Activated CD4-positive, alpha-beta T cell treated with anti-CD3 and anti-CD28 coated beads, Interleukin-2, amount 10 ng/mL, durations not matched to agents 7 days and 5 days (primary cell): ENCODE measurements at places on chromosomes 11 and 22. TPM values are rescaled to one million over a fixed set of nuclear protein-coding genes. Genes with fewer than 3 reads are reported as not detected.

DNA sequence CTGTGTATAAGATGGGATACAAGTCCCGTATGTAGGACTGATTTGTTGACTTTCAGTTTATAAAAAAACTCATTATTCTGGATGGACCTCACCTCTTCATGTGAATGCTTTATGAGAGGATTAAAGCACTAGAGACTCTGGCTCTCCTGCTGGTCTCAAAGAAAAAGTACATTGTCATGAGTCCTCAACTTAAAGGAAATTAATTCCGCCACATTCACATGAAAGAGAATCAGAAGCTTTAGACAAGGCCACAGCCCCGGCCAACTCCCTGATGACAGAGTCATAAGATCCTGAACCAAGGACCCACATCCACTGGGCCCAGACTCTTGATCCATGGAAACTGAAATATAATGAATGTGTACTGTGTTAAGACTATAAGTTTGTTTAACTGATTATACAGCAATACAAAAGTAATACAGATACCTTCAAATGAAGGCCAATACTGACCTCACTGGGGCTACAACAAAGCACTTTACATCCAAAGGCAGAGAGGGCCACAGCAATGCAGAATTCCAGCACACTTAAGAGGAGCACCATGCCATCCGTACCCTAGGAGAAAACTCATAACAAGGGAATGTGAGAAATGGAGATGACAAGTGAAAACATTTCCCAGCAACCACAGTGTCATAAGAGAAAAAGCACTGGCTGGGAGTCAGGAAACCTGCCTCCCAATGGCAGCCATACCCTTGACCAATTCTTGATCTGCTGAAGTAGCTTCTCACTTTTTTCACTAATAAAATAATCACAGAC lies 25.4 kb upstream of the MS4A6A start:
- H3K36me3 ChIP-seq = no peaks in the 10 kb centered on the region
- no peak overlapping the region for H3K27ac ChIP-seq
- no peak overlapping the region for H3K4me3 ChIP-seq

DNA sequence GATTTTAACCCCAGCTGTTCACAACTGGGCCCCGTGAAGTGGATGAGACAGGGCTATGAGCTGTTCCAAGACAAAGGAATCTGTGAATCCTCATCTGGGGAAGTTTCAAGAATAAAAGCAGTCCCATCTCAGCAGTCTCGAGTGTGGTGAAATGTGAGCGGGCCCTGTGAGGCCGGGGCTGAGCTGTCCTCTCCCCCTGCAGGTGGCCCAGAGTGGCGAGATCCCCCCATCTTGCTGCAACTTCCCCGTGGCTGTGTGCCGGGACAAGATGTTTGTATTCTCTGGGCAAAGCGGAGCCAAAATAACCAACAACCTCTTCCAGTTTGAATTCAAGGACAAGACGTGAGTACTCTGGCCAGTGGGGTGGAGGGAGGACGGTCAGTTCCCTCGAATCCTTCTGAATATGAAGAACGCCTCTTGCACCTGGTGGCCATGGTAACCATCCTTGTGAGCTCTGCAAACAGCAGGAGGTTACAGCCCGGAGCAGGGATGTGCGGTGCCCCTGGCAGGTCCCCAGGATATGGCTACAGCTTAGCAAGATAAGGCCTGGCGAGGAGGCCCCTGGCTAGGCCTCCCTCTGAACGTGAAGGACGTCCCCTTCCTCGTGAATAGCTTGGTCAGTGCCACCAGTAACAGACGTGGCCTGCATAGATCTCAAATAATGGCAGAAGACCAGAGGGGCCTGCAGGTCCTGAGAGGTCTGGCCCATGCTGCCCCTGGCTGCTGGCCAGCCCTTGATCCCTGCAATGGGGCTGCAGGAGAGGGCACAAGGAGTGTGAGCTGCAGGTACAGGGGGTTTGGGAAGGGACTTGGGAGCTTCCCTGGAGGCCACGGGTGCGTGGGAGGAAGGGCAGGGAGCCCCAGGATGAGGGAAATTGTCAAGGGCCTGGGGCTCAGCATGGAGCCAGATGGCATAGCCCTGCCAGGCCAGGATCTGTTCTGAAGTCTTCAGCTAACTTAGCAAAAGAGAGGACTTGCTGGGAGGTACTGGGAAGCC lies 8.4 kb downstream of the LZTR1 start:
- H3K27me3 ChIP-seq = no peaks in the 10 kb centered on the region
- DNase-seq = no peak
- peaks cover 10% of the 10 kb centered on the region for H3K4me1 ChIP-seq
- no peak overlapping the region for H3K4me3 ChIP-seq
- peaks cover 12% of the 10 kb centered on the region for H3K36me3 ChIP-seq
- H3K27ac ChIP-seq = no peak overlapping the region

- no peaks in the 10 kb centered on the region for H3K36me3 ChIP-seq
- no peak for DNase-seq
- H3K4me1 ChIP-seq = no peaks in the 10 kb centered on the region
- no peak overlapping the region for H3K4me3 ChIP-seq
These were observed 674.1 kb downstream of the OPCML start for GRCh38 chr11:132858223-132858622.

Gene TRIM6
- 0.37 TPM for total RNA-seq

DNA sequence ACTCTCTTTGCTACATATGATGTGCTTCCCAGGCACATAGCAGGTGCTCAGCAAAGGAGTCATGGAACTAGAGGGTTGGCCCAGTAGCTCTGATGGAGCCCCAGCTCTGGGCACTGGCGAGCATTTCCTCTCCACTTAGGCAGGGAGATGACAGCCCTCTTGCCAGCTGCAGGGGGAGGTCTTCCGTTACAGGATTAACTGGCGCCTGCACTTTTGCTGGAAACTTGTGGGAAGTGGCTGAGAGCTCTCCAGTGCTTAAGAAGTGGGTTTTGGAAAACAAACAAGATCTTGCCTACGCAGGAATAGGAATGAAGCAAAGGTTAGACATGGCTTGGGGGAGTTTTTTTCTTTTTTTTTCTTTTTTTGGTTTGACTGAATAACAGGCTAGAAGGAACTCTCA lies 75.5 kb downstream of the MICAL2 start:
- DNase-seq = no peak
- no peak overlapping the region for H3K4me3 ChIP-seq
- peak overlapping the region; percentile 10 for H3K27ac ChIP-seq
- peaks cover 41% of the 10 kb centered on the region for H3K4me1 ChIP-seq
- H3K36me3 ChIP-seq = peaks cover 6% of the 10 kb centered on the region
- no peaks in the 10 kb centered on the region for H3K27me3 ChIP-seq

DNA sequence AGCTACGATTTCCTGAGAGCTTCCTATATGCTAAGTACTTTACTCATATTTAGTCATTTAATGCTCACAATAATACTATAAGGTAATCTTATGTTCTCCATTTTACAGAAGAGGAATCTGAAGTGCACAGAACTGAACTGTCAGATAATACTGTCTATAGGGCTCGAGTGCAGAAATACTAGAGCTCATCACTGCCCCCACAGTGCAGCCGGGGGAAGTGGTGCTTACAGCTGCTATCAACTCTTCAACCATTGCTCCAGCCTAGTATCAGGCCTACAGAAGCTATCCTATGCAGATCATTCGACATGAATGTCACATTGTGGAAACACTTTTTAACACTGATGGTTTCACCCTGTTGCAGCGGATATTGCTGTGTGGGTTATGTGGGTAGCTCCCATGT lies 929.9 kb downstream of the NTM start:
- no peak overlapping the region for H3K4me3 ChIP-seq
- H3K4me1 ChIP-seq = no peaks in the 10 kb centered on the region
- H3K36me3 ChIP-seq = no peaks in the 10 kb centered on the region
- H3K27ac ChIP-seq = no peak overlapping the region
- no peaks in the 10 kb centered on the region for H3K27me3 ChIP-seq

- no peaks in the 10 kb centered on the region for H3K36me3 ChIP-seq
- no peak overlapping the region for H3K27ac ChIP-seq
- peaks cover 15% of the 10 kb centered on the region for H3K4me1 ChIP-seq
- DNase-seq = no peak
- peaks cover 35% of the 10 kb centered on the region for H3K27me3 ChIP-seq
- H3K4me3 ChIP-seq = no peak overlapping the region
These were observed 12.6 kb downstream of the OR5A2 start for GRCh38 chr11:59413646-59414045.

Gene ADM2
- 3.7 TPM for total RNA-seq

GRCh38 chr11:83687787-83688186 lies 401.6 kb upstream of the CCDC90B start:
- H3K4me1 ChIP-seq = no peaks in the 10 kb centered on the region
- DNase-seq = no peak
- H3K27ac ChIP-seq = no peak overlapping the region
- no peak overlapping the region for H3K4me3 ChIP-seq
- H3K36me3 ChIP-seq = no peaks in the 10 kb centered on the region
- H3K27me3 ChIP-seq = no peaks in the 10 kb centered on the region

DNA sequence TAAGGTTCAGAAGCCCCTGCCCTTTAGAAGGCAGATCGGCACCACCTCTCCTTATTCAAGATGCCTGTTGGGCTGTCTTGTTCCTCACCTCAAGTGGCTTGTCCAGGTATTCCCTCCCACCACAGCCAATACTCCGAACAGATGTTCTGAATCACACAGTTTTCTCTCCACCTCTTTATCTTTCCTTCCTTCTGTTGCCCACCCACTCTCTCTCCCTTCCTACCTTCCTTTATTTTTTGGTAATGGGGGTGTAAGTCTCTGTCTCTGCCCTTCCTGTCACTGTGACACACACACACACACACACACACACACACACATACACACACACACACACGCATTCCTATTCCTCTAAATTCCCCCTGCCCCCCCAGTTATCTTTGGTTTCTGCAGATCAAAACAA lies 8.4 kb downstream of the BEST1 start:
- H3K36me3 ChIP-seq = peaks cover 7% of the 10 kb centered on the region
- H3K27me3 ChIP-seq = peaks cover 27% of the 10 kb centered on the region
- no peak overlapping the region for H3K27ac ChIP-seq
- no peak for DNase-seq
- peaks cover 15% of the 10 kb centered on the region for H3K4me1 ChIP-seq

Gene MS4A4E
- total RNA-seq = not detected

DNA sequence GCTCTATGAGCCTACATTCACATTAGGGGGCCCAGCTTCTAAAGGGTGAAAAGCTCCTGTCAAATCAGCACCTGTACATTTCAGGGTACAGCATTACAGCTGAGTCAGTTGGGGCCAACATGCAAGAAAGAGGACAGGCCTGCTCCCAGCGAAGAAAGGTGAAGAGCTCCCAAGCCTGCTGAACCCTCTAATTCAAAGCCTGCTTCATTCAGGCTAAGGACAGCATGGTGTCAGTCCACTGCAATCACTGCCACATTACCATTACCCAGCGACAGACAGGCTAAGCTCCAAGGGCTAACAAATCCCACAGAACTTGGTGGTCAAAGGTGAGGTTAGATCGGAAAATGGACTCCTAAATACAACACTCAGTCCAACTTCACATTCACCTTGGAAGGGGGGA lies 65.4 kb upstream of the CHRM4 start:
- H3K4me1 ChIP-seq = peaks cover 4% of the 10 kb centered on the region
- no peaks in the 10 kb centered on the region for H3K27me3 ChIP-seq
- no peak for DNase-seq
- H3K4me3 ChIP-seq = no peak overlapping the region
- no peak overlapping the region for H3K27ac ChIP-seq
- no peaks in the 10 kb centered on the region for H3K36me3 ChIP-seq

GRCh38 chr11:75784085-75784478 lies 15.5 kb downstream of the DGAT2 start:
- H3K4me3 ChIP-seq = no peak overlapping the region
- no peak for DNase-seq

Gene NXPE4
- total RNA-seq = not detected

Gene APOC3
- total RNA-seq = not detected
